ENCODE measurements at places on chromosomes 3 and 15.

DNA sequence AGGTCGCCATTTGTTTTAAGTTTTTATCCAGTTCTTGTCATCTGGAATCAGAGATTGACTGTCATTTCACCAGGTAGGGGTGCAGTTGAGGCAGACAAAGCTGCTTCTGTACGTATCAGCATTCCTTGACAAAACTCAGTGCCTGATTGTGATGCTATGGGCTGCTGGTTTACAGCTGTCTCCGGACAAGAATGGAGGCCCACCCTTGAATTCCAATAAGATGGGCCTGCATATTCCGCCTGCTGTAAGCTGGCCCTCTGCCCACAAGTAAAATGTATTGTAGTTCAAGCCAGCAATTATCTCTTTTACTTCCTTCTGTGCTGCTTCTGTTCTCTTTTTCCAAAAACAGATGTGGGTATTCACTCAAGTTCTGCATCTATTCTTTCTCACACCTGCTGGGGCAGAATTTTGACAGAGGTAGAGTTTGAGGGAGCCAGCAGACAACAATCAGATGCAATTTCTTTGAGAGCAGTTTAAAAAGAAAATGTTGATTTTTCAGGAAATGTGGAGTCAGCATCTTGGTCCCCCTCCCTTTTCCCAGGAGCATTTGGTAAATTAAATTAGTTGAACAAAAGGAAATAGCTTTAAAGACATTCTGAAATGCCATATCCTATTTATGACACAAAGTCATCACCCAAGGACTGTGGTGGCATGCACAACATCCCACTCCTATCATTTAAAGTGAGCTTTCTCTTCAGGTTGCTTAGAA lies 53.5 kb downstream of the IQCH start:
- no peak for DNase-seq

DNA sequence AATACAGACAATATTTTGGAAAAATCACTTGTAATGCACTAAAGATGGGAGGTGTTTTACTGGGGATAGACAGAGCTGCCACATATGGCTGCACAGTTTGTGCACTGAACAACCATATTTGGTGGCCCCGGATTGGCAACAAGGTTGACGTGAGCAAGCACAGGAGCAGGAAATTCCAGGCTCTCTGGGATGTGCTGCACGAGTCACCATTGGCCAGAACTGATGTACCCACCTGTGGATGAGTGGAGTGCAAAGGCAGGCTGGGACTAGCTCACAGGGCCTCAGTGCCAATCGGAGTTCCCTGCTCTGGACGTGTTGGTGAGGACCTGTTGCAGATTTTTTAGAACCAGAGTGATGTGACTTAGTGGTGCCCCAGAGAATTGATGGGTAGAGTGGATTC lies 42.0 kb upstream of the SCAANT1 start:
- DNase-seq: no peak

- DNase-seq: no peak
Measured at GRCh38 chr15:65512189-65512588, 5.3 kb downstream of the DPP8 start.

- DNase-seq: no peak
Measured at GRCh38 chr3:35678643-35679161, 39.4 kb downstream of the ARPP21 start.

GRCh38 chr15:79431636-79432344 lies at the start of gene MINAR1:
Gene MINAR1 (plus strand): TSS chr15:79432336. CDS start chr15:79456148, 23,812 bp downstream.
- DNase-seq: peak; percentile 67

GRCh38 chr3:183260167-183260904 lies 7.3 kb downstream of the B3GNT5 start:
- DNase-seq: no peak

GRCh38 chr3:56655709-56656108 lies 27.4 kb downstream of the TASOR start:
- DNase-seq: no peak

Measured in NCI-H146 (cell line).